NCI-H1105 treated with DMSO at 0.1 percent for 48 hours (cell line): ENCODE measurements at places on chromosomes 2 and 18.

DNA sequence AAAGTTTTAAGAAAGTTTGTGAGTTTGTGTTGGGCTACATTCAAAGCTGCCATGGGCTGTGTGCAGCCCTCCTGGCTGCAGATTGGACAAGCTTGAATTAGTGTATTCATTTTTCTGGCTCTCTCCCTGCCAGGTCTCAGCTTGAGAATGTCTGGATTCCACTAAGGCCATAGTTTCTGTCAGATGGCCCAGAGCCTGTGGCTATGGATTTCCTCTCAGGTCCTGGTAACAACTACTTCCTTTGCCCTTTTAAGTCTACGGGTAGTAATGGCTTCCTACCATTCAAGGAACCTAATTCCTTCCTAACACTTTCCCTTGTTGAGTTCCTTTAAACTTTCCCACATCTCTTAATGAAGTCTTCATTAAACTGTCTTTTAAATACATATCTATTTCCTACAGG lies 24.3 kb upstream of the PSMD14 start:
- no peak for DNase-seq

DNA sequence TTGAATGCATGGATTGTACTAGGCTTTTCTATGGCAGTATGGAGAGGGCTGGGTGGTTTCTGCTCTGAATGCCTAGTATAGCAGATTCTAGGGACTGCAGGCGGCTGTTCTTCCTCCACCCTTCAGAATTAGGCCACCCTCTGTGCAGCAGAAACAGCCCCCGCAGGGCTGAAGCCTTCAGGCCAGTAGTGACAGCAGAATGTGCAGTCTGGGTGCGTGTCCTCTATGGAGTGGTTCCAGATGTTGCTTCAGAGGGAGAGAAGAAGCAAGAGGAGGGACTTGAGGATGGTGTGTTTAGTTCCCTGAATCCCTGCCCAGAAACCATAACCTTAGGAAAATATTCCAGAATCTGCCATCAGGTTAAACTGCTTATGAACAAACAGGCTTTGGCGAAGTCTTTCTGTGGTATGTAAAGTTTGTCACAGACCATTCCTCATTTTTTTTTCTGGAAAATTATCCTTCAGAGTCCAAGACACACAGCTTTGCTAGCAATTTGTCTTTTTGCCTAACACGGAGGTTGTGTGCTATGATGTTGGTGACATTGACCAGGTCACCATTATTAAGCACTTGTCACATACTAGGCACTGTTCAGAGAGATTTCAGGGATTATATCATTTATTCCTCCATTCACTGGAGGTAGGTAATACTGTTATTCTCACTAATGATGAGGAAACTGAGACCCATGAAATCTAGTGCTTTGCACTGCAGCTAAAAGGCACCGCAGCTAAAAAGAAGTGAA lies 21.1 kb downstream of the CASP10 start:
- DNase-seq = no peak

- DNase-seq = no peak
Measured at GRCh38 chr2:96954011-96954846, 32.2 kb downstream of the FAM178B start.

GRCh38 chr2:109216332-109216731 lies 87.3 kb downstream of the SH3RF3 start:
- no peak for DNase-seq

DNA sequence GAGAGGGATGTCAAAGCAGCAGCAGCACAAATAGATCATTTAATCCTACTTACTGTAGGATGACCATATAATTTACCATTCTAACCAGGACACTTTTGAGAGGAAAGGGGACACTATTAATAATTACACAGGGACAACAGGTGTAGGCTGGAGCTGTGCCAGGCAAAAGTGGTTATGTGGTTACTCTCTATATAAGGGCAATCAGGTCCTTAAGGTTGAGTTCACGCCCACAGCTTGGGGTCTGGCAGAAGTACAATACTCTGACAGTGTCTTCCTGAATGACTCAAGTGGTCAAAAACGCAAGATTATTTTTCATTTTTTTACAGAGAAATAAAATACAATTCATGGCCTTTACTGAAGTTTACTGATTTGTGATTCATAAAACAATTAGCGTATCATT lies 2.8 kb downstream of the PREPL start:
- DNase-seq = peak; percentile 77

DNA sequence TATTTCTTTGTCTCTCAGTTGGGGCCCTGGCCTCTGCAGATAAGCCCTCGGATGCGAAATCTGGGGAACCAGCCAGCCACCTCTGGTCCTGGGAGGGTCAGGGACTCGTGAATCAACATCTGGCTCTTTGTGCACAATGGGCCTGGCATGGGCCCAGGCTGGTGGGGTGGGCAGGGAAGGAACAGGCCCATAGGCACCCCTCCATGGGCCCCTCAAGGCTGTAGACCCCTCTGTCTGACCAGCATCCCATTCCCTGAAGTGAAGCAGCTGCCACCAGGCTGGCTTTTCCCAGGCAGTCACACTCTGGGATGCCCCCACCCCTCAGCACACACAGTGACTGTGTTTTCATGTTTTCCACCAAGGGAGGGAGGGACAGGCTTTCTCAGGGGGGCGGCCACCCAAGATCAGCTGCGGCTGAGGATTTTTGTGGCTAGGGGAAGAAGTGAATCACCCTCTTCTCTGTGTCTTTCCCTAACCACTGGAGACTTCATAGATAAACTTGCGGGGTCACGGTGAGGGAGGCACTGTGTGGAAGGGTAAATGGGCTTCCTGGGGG lies 166.0 kb downstream of the AGAP1 start:
- no peak for DNase-seq

DNA sequence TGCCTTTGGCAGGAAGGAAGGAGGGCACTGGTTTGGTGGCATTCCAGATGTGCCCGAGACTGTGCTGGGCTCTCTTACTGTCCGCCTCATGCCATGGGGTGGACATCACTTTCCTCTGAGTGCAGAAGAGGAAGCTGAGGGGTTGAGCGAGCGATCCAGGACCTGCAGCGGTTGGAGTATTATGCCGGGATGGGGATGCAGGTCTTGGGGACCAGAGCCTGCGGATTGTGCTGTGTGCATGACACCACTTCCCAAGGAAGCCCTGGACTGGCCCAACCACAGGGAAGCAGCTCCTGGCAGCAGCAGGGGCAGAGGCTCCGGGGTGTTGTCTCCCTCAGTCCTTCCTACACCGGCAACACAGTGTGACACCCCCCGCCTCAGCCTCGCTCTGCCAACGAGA lies 44.5 kb downstream of the ATP6V1C2 start:
- DNase-seq = no peak

DNA sequence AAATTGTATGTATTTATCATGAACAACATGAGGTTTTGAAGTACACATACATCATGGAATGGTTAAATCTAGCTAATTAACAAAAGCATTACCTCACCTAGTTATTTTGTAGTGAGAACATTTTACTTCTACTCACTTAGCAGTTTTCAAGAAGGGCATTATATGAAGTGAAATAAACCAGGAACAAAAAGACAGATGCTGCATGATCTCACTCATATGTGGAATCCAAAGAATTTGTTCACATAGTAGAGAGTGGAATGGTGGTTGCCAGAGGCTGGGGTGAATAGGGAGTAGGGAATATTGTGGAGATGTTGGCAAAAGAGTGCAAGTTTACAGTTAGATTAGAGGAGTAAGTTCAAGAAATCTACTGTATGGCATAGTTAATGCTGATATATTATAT lies 292.0 kb downstream of the ASXL3 start:
- DNase-seq = no peak

GRCh38 chr18:29063346-29063745 lies 886.4 kb upstream of the CDH2 start:
- no peak for DNase-seq
